Stimulated activated CD4-positive, alpha-beta T cell treated with anti-CD3 and anti-CD28 coated beads, Interleukin-4, amount 100 ng/mL, for 24 hours (primary cell): ENCODE measurements at places on chromosomes 2 and 18.
A peak's percentile ranks its signal among the peaks of the same experiment; 100 is the strongest.

GRCh38 chr2:164288235-164288634 is 333.0 kb downstream of the GRB14 start:
- no peak for DNase-seq

DNA sequence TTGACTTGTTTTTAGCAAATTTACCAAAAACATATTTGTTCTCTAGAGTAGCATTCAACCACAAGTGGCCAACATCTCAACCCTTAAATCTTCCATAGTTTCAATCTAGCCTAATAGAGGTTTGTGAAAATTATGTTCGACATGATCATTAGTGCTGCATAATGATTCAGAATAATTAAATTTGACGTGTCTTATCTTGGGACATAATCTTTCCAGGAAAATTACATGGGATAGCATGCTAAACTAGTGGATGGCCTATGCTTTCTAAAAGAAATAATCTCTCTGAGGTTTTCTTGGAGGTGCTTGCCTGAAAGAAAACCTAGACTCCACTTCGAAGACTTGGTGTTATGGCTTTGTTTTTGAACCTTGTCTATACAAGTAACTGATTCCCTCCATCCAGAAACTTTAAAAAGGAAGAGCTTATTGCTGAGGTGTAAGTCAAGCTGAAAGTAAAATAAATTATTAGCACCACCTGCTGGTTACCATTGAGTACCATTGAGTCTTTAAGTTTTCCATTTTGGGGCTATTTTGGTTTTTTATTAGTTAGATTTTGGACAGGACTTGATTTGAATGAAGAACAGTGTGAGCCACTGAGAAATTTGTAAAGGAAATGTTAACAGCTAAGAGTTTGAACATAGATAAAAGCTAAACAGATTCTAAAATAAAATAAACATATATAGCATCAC is 32.7 kb downstream of the COX7A2L start:
- DNase-seq = no peak

DNA sequence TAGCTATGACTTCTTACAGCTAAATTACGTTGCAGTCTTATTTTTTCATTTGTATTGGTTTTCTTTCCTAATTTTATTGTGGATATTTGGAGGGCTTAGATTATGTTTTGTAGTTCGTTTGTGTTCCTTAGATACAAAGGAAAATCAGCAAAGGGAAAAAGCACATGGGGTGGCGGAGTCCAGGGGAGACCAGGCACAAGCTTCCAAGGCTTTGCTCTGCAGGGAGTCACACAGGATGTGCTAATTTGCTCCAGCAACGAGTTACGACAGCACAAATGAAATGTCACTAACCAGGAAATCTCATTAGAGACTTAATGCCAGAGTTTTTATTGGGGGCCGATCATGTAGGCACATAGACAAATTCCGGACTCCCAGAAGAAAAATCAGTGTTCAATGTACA is 60.5 kb upstream of the CABYR start:
- no peak for DNase-seq

DNA sequence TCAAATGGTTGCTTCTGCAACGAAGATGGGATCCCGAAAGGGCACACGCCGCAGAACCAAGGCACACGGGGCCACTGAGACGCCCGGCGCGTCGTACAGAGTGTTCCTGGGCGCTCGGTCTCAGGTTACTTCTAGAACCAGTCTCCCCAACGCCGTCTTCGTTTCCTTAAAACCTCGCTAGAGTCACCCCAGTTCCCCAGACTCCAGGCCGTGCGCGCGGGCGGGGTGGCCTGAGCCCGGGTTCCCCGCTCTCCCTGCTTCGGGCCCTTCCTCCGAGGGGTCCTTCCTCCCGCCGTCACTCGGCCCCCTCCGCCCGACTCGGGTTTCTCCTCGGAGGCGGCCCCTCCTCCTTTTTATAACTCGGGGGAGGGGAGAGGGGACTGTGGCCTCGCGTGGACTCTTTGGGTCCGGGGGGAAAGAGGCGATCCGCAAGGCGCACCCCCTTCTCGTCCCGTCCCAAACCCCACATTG is 774 bp upstream of the FZD7 start:
- peak; percentile 35 for DNase-seq

DNA sequence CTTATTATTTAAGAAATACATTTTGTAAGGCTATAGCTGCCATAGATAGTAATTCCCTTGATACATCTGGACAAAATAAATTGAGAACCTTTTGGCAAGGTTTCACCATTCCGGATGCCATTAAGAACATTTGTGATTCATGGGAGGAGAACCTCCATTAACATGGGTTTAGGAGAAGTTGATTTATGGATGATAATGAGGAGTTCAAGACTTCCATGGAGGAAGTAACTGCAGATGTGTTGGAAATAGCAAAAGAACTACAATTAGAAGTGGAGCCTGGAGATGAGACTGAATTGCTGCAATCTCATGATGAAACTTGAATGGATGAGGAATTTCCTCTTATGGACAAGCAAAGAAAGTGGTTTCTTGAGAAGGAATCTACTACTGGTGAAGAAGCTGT is 17.3 kb downstream of the PHLPP1 start:
- no peak for DNase-seq

DNA sequence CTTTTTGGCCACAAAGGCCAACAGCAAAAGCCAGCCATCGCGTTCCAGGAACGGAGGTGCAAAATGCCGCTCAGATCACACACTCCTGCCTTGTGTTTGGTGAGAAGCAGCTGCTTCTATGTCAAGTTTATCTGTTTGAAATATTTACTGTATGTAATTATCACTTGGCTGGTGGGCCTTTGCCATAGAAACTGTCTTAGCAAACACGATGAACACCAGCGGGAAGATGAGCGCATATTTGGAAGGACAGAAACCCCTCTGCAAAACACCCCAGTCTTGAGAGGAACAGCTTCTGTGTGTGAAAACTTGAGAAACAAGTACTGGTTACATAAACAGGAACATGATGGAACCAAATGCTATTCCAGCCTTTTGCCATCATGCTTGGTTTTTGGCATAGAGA is 59.7 kb downstream of the SCG2 start:
- DNase-seq = no peak

- no peak for DNase-seq
Observed at GRCh38 chr2:7118606-7119131, 201.5 kb downstream of the RNF144A start.

DNA sequence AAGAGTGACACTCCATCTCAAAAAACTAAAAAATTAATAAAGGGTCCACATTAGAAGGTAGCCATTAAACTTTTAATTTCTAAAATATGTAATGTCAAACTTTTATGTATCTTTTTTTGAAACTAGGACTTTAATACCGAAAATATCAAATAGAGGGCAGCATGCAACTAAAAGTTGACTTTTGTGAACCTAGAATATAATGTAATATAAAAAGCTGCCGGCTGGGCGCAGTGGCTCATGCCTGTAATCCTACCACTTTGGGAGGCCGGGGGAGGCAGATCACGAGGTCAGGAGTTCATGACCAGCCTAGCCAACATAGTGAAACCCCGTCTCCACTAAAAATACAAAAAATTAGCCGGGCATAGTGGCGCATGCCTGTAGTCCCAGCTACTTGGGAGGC is 62.8 kb downstream of the INO80D start:
- DNase-seq = no peak

- no peak for DNase-seq
Observed at GRCh38 chr2:173997269-173997668, 32.1 kb upstream of the SP3 start.

DNA sequence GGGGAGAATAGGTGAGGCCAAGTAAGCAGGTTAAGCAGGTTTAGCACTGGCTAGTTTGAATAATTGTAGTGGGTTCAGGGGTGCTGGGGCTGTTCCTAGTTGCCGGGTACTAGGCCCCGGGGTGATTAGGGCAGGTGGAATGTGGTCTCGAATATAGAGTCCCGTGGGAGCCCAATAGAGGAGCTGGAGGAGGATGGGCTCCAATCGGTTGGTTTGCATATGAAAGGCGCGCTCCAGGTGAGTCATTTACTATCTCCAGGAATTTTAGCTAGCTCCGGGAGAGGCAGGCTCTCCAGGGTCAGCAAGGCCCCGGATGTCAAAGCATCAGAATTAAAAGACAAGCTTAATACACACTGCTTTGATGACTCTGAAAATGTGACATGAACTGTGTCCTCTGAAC is 304.0 kb downstream of the ZNF521 start:
- no peak for DNase-seq

- no peak for DNase-seq
Observed at GRCh38 chr2:238947243-238947760, 99.4 kb downstream of the TWIST2 start.

- DNase-seq = no peak
Observed at GRCh38 chr2:104746299-104746698, 107.6 kb upstream of the POU3F3 start.

DNA sequence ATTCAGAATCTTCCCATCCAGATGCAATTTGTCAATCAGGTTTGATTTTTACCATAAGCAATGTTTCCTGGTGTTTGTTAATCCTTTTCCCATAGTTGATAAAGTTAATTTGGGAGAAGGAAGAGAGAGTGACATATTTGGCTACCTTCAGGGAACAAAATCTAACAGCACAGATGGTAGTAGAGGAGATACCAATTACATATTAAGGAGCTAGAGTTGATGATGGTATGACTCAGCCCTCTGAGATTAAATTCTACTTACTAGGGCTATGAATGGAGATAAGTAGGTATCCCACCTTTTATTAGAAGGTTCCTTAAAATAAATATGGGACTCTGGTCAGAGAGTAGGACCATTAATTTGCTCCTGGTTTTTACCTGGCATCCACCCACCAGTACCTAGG is 139.7 kb downstream of the EHBP1 start:
- DNase-seq = no peak

DNA sequence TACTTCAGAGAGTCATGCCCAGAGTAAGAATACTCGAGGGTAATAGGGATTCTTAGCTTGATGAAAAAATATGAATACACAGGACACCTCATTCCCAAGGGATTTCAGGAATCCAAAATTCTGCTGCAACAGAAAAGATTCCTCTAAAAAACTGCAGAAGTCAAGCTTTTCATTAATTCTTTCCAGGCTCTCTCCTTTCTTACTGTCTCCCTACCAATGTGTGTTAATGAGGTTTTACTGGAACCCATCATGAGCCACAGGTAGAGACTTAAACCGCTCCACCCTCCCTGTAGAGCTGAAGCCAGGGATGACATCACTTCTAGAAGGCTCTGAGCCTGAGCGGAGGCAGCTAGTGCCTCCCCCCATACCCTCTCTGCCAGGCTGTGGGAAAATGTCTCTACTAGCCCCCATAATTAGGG is 3.4 kb downstream of the SDC1 start:
- no peak for DNase-seq

- no peak for DNase-seq
Observed at GRCh38 chr2:72979896-72980295, 62.6 kb downstream of the EMX1 start.

DNA sequence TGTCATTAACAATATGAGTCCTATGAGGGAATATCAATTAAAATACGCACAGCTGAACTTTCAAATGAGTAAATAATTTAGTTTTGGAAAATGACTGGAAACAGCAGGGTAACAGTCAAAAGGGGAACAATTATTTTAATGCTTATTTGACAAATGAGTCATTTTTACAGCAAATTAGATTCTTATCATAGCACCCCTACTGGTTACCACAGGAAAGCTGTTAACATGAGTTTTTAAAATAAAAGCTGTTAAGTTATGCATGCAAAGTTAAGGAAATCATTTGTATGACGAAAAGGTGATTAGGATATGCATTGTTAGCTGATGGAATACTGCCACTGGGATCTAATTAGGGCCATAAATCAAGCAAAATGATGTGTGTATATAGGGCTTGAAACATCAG is 435.1 kb upstream of the MEIS1 start:
- no peak for DNase-seq

DNA sequence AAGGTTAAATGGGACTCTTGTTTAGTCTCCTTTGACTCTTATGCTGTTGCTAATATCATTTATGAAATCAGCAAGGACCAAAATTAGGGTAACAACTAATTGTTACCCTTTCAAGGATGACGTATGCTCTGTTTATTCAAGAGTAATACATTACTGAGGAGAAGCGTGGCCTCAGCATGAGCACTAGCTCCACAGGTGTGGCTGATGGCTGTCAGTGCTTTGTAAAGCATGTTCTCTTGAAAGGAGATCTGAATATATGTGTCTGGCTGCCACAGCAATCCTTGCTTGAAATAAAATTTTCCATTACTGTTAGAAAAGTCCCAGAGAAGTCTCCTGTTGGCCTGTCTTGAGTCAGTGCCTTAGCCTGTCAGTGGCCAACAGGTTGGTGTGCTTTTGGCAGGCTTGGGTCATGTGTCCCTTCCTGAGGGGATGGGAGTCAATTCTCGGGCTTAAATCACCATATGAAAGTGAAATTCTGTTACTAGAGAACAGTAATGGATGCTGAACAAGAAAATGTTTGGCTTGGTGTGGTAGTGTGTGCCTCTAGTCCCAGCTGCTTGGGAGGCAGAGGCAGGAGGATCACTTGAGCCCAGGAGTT is 32.7 kb downstream of the ABI2 start:
- DNase-seq = no peak

GRCh38 chr2:55431982-55432627 is 12.4 kb upstream of the CCDC88A start:
- no peak for DNase-seq

DNA sequence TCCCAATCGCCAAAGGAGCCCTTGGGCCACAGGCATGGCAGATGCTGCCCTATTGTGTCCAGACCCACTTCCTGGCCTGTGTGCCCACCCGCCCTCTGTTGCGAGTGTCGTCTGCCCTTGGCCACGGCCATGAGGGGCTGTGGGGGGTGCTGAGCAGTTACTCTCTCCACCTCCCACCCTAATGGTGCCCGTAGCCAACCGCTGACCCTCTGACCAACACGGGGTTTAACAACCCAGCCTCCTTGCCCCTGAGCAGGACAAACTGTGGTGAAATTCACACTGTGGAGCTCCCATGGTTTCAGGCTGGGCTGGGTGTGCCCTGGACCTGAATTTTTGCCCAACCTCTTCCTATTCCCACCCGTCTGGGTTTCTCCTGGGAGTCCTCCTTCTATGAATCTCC is 145.7 kb upstream of the HDAC4 start:
- no peak for DNase-seq

- no peak for DNase-seq
Observed at GRCh38 chr2:134244086-134244485, 9.8 kb upstream of the MGAT5 start.

DNA sequence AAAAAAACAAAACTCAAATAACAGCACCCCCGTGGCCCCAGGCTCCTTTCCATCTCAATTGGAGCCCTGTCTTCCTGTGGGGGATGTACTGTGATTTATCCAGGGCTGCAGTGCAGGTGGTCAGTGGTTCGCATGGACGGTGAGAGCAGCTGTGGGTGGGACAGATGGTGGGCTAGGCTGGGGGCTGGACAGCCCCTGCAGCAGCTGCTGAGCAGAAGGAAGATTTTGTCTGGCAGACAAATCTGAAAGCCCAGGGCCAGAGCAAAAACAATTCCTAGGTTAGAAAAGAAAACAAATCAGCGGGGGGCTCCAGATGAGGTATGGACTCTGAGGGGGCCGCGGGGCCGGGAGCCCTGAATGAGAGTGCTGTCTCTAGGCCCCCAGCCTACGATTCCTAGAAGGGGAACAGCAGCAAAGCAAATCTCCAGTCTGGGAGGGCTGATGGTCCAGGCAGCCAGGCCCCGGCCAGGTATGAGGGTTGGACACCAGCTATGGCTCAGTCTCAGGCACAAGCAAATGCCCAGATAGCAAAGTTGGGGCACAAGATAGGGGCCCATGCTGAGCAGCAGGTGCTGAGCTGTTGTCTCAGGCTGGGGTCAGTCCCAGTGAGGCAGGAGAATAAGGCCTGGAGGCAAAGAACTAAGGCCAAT is 45.4 kb downstream of the SOWAHC start:
- DNase-seq = no peak
